ENCODE measurements at places on chromosomes 12 and 14. TPM values are rescaled to one million over a fixed set of nuclear protein-coding genes. Genes with fewer than 3 reads are reported as not detected.

DNA sequence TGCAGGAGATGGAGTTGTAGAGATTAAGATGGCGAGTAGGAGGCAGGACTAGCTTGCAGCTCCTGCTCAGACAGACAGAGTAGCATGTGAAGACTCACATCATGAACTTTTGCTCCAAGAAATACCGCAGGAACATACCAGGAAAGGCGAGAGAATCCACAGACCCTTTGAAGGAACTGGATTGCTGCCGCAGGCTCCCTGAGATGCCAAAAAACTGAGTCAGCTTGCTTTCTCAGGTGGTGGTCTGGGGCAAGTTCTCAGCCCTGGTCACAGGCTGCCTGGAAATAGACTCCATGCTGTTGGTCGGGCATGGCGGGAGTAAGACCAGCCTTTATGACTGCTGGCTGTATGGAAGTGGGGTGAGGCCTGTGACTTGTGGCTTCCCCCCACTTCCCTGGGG lies 163.6 kb upstream of the NAV3 start:
- DNase-seq = no peak

GRCh38 chr14:54976316-54976715 lies 50.6 kb downstream of the WDHD1 start:
- DNase-seq = no peak

DNA sequence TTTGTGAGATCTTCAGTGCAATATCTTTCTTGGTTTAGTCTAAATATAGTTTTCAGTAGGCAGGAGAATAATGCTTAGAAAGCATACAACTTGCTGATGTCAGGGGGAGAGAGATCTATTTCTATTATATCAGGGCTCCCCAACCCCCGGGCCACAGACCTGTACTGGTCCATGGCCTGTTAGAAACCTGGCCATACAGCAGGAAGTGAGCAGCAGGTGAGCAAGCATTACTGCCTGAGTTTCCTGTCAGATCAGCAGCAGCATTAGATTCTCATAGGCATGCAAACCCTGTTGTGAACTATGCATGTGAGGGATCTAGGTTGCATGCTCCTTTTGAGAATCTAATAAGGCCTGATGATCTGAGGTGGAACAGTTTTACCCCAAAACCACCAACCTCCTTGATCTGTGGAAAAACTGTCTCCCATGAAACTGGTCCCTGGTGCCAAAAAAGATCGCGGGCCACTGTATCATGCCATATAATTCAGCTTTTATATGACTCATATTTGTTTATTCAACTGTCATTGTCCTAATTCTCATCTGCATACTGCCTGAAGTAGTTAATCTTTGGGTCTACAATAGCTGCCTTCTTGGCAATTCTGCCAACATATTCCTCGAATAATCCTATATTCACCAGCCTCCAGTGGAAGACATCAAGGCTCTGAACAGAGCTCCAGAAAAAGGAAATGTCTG lies 163.6 kb upstream of the DYRK2 start:
- DNase-seq = no peak

CCDC197 gene
- total RNA-seq = not detected

DNA sequence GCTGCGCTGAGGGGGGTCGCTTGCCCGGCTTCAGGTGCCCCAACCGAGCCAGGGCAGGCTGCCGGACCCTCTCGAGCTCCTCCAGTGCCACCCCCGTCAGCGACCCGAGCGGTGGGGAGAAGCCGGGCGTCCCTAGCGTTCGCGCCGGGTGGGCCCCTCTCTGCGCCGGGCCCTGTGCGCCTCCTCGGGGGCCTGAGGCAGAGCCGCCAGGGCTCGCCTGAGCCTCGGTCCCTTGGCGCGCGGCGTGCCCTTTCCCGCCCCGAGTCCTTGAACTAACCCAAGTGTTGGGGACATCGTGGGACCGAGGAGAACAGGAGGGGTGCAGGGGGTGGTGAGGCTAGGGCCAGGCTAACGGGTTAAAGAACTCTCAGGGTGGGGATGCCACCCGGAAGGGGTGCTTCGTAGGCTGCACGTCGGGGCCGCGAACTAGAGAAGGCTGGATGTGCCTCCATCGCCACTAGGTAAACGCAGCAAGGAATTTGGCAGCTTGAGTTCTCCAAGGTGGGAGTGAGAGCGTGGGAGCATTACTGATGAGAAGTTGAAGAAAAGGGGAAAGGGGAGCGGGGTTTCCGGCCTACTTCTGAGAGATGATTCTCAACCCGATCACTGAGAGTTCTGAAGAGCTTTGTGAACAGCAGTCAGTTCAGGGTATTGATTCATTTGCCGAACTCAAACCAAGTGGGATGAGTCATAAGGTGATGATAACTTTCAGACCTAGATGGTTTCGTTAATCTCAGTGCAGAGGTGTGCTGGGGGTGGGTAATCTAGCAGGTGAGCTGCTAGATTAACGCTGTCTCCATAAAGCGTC lies 618 bp downstream of the RNF34 start:
- peak; percentile 55 for DNase-seq

GRCh38 chr12:3371018-3371417 lies 120.0 kb upstream of the PRMT8 start:
- peak; percentile 5 for DNase-seq

- DNase-seq = no peak
These were observed 100.8 kb downstream of the GAS2L3 start for GRCh38 chr12:100674036-100674888.

DNA sequence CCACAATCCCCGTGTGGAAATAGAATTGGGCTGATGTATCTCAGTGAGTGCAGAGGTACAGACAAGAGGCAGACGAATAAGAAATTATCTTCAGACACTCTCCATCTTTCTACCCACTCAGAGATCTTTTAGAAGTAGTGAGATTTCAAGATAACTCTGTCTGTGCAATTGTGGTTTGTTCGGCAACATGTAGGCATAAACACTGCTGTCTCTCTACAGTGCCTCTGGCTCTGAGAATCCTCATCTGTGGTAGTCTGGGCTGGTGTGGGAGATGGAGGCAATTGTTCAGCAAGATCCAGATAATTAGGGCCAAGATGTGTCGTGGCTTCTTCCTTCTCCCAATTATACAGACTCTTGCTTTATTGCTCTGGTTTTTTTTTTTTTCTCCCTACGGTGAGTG lies 3.1 kb downstream of the HOXC13 start:
- DNase-seq = no peak

GRCh38 chr12:112741106-112741505 lies 50.4 kb upstream of the RPH3A start:
- no peak for DNase-seq

TSHR gene
- total RNA-seq = not detected

- DNase-seq = no peak
These were observed 34.9 kb downstream of the SLC11A2 start for GRCh38 chr12:50991291-50991690.

- DNase-seq = peak; percentile 81
These were observed 2.9 kb upstream of the PTHLH start for GRCh38 chr12:27975222-27976136.

DNA sequence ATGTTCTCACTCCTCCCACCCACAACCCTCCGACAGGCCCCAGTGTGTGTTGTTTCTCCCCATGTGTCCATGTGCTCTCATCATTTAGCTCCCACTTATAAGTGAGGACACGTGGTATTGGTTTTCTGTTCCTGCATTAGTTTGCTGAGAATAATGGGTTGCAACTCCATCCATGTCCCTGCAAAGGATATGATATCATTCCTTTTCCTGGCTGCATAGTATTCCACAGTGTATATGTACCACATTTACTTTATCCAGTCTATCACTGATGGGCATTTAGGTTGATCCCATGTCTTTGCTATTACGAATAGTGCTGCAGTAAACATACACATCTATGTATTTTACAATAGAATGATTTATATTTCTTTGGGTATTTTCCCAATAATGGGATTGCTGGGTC lies 77.5 kb downstream of the SLCO1A2 start:
- no peak for DNase-seq

DNA sequence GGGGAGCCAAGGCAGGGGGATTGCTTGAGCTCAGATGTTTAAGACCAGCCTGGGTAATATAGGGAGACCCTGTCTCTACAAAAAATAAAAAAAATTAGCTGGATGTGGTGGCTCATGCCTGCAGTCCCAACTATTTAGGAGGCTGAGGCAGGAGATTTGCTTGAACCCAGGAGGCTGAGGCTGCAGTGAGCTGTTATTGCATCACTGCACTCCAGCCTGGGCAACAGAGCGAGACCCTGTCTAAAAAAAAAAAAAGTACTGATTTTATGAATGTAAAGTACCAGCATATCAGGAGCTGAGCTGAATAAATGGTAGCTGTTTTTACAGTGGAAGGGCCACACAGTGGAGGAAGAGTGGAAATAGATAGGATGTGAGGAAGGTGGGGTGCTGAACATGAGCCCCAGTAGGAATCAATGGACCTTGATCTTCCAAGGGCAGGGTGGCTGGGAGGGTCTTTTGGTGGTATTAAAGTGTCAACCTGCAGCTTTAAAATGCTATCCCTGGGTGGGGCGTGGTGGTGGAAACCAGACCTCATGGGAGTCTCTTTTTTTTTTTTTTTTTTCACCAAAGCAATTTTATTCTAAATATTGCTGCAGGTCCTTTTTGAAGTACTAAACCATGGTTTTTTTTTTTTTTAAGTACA lies 2.2 kb downstream of the ATP23 start:
- DNase-seq = no peak

DNA sequence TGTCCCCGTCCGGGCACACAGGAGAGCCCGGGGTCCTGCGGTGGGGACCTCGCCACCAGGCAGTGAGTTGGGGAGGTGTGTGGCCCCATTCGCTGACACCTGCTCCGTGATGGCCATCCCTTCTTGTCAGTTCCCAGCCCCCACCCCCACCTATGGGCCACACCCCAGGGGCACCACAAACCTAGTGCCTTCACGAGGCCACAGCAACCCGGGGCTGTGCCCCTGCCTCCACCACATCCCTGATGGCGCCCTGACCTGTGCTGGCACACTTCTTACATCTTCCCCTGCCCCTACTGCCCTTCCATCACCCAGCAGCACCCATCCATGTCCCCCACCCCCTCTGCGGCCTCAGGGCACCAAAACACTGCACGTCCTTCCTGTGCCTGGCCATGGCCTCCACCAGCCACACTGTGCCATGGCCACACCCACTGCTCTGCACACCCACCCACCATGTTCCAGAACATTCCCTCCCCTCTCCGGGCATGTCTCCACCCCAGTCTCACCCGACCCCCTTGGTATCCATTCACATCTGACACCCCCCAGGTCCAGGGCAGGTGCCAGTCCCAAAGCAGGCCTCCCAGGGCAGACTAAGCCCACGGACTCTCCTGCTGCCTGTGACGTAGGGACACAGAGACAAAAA lies 24.4 kb downstream of the JAG2 start:
- peak; percentile 20 for DNase-seq

DNA sequence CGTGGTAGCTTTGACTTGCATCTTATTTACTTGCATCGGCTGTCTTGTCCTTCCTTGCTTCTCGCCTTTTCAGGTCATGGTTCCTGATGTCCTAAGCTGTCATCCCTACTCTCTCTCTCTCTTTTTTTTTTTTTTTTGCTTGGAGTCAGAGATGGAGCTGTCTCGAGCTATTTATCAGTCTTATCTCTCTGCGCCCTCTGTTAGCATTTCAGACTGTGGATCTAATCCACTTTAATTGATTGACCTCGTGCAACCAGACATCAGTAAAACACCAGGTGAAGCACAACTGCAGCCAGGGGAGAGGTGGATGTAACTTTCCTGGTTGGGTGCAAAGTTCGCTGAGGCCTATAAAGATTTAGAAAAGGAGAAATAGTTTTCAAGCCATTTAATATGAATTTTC lies 554.8 kb downstream of the DIO2 start:
- DNase-seq = no peak

DNA sequence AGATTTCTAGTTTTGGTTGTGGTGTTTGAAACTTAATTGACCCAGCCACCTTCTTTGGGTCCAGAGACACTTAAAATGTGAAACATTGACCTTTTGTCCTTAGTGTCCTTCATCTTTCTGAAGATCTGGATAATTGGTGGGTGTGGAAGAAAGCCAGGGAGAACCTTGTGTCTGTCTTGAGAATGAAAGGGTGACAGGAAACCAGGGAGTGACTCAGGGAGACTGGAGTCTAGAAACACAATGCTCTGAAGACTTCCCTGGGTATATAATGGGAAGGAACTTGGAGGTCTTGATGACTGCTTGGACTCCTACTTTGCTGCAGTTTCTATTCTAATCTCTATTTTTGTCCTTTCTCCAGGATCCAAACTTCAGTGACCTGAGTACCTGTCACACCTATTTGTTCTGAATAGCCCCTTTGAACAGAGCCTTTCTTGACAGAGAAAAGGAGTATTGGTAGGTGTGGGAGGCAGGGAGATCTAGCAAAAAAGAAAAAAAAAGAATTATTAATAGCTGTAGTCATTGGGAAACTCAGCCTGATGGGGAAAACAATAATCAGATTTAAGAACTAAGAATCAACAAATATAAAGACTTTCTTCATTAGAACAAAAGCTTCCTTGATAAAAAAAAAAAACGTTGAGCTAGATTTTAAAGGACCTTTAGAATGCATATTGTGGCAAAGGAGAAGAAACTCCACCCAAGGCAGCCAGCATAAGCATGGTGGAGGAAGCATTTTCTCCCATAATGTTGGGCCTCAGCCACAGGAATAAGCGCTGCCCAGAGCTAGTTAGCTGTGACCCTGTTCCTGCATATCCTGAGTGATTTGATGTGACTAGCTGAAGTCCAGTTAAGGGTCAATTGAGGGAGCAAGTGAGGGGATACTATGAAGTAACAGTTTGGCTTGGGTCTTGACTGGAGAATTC lies 77.9 kb upstream of the HOXC13 start:
- DNase-seq = no peak

DNA sequence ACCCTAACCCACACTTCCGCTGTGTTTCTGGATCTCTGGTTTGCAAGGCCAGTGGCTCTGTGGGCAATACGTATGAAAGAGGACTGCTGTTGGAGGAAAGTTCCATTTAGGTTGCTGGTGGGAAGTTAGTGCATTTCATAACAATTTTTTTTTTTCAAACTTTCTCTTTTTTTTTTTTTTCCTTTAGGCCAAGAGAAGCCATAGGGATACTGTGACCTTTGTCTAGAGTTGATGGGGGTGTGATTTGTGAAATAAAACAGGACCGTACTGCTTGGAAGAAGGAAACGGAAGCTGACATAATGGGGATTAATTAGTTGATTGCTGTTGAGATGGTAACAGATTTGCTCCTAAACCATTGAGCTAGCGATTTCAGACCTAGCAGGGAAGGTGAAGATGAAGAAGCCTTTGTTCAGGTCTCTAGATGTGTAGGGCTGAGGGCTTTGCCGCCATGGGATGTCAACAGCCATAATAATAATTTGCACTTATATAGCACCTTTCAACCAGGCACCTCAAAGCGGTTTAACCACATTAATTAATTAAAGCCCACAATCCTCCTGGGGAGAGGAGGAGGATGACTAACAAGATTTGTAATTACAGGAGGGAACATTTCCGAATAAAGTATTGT lies 315.3 kb downstream of the ZFP36L1 start:
- DNase-seq = no peak

DNA sequence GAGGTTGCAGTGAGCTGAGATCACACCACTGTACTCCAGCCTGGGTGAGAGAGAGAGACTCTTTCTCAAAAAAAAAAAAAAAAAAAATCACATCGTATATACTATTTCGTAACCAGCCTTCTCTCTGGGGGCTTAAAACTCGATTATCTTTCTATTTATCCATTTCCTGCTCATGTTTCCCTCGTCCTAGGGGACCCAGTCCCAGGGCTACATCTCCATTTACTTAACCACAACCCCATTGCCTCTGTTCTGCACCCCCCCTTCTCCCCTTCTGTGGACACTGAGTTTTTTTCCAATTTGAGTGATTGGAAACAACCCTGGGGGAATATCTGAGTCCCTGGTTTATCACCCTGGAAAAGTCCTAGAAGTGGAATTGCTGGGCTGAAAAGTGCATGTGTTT lies 36.2 kb upstream of the YY1 start:
- no peak for DNase-seq

LRRC10 gene
- total RNA-seq = not detected

Measured in H9 (cell line).